ENCODE measurements at places on chromosomes 2 and 18. TPM values are rescaled to one million over a fixed set of nuclear protein-coding genes. Genes with fewer than 3 reads are reported as not detected.

Gene EVA1A
- 144 TPM for total RNA-seq

GRCh38 chr18:75408554-75409506 is 18.7 kb downstream of the SMIM21 start:
- DNase-seq = peak; percentile 97

Gene KHK
- 3.8 TPM for total RNA-seq

- DNase-seq = no peak
These were observed 72.3 kb upstream of the ERBB4 start for GRCh38 chr2:212610872-212611425.

Gene KCNJ3
- total RNA-seq = not detected

Gene GKN2
- total RNA-seq = not detected

Gene AGXT
- 0.25 TPM for total RNA-seq

DNA sequence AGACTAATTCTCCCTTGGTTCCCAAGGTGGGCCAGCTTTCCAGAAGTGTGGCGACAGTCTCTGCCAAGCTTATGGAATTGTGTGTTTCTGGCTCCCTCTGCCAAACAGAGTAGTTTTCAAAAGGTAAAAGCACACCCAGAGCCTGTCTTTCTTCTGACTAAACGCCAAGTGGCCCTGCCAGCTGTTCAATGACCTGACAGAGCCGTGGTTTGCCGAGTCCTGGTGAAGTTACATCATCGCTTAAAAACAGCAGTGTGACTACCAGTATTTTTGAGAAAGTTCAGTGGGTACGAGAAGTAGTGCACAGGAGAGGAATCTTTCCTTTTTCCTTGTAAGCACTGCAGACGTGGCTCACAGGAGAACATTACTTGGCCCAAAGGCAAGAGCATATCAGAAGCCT is 1.9 kb downstream of the PER2 start:
- no peak for DNase-seq

DNA sequence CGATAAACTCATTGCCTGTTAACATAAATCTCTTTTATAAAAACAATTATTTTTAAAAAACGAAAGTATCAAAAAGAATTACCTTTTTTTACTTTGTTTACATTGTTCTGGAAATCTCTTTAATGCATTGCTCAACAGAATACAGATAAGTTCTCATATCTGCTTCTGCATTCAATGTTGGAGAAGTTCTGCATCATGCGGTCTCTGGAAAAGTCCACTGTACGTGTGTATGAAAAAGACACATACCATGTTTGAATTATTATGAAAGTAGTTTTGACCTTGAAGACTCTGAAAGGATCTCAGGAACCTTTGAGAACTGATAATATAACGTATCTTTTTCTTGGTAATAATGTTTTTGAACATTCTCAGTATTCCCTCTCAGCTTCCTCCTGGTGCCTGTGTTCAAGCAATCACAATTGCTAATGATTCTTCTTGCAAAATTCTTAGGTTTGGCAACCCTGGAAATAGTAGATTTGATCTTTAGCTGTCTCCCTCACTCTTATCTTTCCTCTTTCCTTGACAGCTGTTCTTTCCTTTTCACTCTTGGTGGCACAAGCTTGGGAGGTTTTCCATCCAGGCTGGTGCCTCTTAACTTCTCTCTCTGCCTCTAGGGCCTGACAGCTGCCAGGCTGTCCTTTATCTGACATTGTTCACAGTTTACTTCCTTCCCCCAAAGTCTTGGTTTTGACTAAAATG is 12.4 kb upstream of the IL1R1 start:
- no peak for DNase-seq

Gene SULT1C4
- 33.3 TPM for total RNA-seq

Gene CNGA3
- total RNA-seq = 0.21 TPM

DNA sequence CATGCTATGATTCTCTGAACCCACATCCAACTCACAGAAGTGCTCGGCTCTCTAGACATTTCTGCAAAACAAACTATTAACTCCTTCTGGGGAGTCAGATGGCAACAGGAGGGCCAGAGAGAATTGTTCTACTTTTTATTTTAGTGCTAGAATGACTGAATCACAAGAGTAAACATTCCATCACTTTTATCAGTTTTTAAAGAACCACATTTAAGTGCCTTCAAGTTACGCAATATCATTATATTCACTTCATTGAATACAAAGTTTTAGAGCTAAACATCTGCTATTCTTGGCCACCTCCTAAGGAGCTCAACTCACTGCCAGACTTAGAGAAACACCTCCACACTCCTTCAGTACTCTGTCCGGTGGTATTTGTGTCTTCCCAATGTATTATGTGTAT is 22.4 kb downstream of the B4GALT6 start:
- no peak for DNase-seq

GRCh38 chr18:55609160-55609825 is 21.3 kb upstream of the TCF4 start:
- no peak for DNase-seq

Gene NABP1
- 18.3 TPM for total RNA-seq

Gene LYPD6
- total RNA-seq = 3.7 TPM

- no peak for DNase-seq
These were observed 799 bp downstream of the SYT4 start for GRCh38 chr18:43276491-43276890.

- DNase-seq = peak; percentile 19
These were observed 61.4 kb downstream of the CPS1 start for GRCh38 chr2:210617732-210618330.

- DNase-seq = no peak
These were observed 432.3 kb downstream of the STK39 start for GRCh38 chr2:167814881-167815718.

DNA sequence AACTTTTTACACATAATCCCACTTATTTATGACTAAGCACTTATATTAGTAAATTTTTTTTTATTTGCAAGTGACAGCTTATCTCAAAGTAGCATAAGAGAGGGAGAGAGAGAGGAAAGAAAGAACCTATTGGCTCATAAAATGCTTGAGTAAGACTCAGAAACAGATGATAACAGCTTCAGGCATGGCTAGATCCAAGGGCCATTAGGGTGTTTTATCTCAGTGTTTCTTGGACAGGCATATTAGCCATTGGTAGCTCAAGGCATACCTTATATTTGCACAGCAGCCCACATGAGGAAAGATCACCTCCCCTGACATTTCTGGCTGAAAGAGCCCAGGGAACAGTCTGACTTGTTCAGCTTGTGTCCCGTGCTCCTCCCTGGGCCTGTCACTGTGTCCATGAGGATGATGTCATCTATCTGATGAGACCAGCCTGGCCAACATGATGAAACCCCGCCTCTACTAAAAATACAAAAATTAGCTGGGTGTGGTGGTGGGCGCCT is 64.4 kb downstream of the IL1R2 start:
- no peak for DNase-seq

DNA sequence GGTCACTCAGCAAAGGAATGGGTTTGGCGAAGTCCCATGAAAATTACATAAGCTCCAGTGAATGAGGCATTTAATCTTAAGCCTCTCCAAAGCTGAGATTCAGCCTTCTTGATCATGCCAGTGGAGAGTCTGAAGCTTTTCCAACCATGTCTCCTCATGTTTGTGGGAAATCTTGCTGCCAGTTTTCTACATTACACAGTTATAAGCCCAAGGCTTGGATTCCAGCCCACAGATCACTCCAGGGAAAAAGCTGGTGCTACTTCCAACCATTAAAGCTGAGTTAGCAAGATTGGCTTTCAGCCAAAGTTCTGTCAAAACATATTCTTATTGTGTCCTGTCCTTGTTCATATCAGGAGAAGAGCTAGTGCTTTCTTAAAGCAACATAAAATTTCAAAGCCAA is 293.8 kb downstream of the LRRTM4 start:
- DNase-seq = no peak

- peak; percentile 88 for DNase-seq
These were observed 53.4 kb downstream of the CD28 start for GRCh38 chr2:203759690-203760365.

Gene FTCDNL1
- 1.3 TPM for total RNA-seq

GRCh38 chr2:38092196-38092902 is 16.4 kb upstream of the CYP1B1 start:
- DNase-seq = no peak

DNA sequence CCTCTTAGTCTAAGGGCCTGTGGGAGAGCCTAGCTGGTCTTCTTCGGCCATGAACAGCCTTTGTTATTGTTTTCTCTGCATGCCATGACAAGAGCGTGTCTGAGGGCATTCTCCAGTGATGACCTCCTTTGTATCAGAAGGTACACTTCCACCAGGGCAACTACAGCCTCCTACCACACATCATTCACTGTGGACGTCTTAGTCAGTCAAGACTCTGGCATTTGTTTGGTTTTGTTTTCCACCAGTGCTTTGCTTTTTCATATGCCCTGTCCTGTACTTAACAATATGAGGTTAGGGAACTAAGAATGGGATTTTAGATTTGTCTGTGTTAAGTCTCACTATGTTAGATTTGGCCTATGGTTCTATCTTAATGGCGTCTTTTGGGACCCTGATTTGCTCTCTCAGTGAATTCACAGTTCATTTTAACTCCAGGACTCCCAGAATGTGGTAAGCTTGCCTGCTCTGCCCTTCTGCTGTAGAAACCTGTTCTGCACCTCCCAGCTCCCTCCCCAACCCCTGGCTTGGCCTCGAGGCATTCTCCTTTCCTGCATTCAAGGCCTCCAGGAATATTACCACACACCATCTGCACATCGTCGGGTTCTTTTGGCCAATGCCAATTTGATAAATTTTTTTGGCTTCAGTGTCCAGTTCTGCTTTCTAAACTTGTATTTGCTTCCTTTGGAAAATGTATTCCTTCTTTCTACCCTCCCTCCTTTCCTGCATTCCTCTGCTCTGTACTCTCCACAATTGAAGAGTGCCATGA is 42.8 kb upstream of the IL1R1 start:
- DNase-seq = no peak

DNA sequence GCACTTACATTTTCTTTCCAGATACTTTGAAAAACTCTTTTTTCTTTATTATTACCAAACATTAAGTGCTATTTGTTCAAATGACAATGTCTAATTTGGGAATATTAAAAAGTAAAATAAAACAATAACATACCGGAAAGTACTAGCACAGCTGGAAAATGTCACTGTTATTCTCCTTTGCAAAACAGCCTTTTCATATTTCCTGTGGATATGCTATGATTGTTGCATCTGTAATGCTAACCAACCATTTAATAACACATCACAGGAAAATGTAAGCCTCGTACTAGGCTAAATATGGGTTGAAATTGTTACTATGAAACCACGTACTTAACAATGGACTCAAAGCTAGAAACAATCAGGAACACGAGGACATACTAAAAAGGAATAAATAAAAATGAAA is 298.1 kb downstream of the CBLN2 start:
- no peak for DNase-seq

Gene FANCL
- total RNA-seq = 12.9 TPM

Gene REG1B
- not detected for total RNA-seq

DNA sequence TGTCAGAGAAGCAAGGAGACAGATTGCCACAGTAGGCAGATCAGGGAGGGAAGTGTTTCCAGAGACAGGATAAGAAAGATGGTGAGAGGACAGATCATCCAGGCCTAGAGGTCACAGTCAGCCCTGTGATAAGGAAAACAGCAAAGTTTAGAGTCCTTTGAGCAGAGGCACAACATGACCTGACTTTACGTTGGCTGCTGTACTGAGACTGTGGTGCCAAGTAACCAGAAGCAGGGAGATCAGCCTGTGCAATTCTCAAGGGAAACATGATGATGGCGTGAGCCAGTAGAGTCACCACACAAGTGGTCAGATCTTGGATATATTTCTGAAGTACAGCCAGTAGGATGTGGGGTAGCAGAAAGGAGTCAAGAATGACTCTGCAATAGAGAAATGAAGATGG is 43.7 kb downstream of the SMC6 start:
- no peak for DNase-seq

Gene BUB1
- 10.2 TPM for total RNA-seq

DNA sequence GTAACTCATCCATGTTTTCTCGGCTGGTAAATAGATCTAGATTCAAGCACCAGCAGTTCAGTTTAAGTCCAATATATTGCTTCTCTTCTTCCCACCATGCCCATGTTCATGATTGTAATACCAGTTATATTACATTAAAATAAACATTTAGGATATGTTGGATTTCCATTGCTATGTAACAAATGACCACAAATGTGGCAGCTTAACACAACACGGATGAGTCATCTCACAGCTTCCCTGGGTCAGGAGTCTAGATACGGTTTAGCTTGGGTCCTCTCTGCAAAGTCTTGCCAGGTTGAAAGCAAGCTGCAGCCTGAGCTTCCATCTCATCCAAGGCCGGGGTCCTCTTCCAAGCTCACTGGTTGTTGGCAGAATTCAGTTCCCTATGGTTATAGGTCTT is 39.4 kb upstream of the SMAD2 start:
- no peak for DNase-seq

GRCh38 chr2:148614322-148615049 is 30.1 kb upstream of the EPC2 start:
- DNase-seq = peak; percentile 81

Gene PASK
- 9.2 TPM for total RNA-seq

DNA sequence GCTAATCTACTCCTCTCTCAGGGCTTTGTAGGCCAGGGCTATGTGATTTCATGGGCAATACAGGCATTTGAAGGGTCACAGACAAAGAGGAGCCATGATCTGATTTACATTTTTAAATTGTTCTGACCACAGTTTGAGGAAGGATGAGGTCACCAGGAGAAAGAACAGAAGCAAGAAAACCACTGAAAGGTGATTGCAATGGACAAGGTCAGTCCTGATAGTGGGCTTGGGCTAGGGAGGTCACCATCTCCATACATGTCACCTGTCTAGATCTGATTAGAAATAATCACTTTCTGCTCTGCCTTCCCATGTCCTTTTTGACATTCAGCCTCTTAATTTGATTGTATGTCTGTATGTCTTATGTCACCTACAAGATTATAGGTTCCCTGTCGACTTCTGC is 248.9 kb upstream of the CWC22 start:
- no peak for DNase-seq

Gene GAL3ST2
- total RNA-seq = not detected

DNA sequence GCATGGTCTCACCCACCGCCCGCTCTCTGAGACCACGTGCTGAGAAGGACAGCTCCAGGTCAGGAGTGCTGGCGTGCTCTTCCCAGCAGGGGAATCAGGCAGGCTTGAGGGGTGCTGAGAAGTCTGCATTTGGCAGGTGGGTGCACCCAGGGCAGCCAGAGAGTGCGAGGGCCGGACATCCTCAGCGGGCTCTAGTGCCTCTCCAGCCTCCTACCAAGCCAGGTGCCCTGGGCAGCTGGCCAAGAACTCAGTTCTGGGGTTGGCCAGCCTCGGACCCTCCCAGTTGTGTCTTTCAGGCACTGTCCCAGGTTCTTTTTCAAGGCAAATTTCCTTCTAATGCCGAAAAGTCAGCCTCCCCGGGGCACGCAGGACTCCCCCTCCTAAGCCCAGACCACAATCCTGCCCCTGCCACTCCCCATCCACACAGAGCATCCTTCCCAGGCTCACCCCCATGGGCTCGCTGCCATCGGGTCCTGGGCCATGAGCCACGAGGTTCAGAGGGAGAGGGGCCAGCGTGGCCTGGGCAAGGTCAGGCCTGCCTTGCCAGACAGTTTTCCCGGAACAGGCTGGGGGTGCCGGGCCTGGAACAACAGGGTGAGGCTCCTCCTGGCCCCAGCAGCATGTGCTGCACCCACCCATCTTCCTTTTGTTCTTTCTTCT is 52.2 kb upstream of the GPC1 start:
- no peak for DNase-seq

DNA sequence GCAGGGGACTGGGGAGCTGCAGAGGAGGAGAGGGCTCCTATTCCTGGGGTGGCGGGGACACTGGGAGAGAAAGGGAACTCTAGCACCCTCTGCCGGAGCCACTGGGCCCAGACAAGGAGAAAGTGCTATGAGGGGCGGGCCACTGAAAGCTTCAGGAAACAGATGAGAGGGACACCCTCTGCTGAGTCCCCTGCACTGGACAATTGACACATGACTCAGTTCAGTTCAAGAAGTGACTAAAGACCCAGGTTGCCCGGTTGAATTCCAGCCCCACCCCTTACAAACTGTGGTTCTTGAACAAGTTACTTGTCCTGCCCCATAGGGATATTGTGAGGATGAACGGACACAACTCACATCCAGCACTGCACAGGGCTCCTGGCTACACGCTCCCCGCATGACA is 5.0 kb downstream of the RUFY4 start:
- DNase-seq = no peak
